Cardiac ventricle fibroblast (primary cell): ENCODE measurements at places on chromosomes 5 and 9. TPM values are rescaled to one million over a fixed set of nuclear protein-coding genes. Genes with fewer than 3 reads are reported as not detected.

The IFNA2 gene
- not detected in 2 replicates for total RNA-seq

The CORO2A gene
- 0.19 and 0.44 TPM in 2 replicates for total RNA-seq

The PCDHGA8 gene
- 1.4 and 1.5 TPM in 2 replicates for total RNA-seq

The FAM221B gene
- total RNA-seq = not detected in 2 replicates

The SCGB3A2 gene
- total RNA-seq = not detected in 2 replicates

The RASEF gene
- not detected in 2 replicates for total RNA-seq
